ENCODE measurements at places on chromosomes 7 and 10.

- no peak for DNase-seq
Observed at GRCh38 chr10:43595739-43596298, 10.4 kb upstream of the ZNF485 start.

- DNase-seq = no peak
Observed at GRCh38 chr10:11270858-11271179, 253.1 kb downstream of the CELF2 start.

GRCh38 chr7:90455163-90456030 lies 14.0 kb upstream of the PTTG1IP2 start:
- no peak for DNase-seq

DNA sequence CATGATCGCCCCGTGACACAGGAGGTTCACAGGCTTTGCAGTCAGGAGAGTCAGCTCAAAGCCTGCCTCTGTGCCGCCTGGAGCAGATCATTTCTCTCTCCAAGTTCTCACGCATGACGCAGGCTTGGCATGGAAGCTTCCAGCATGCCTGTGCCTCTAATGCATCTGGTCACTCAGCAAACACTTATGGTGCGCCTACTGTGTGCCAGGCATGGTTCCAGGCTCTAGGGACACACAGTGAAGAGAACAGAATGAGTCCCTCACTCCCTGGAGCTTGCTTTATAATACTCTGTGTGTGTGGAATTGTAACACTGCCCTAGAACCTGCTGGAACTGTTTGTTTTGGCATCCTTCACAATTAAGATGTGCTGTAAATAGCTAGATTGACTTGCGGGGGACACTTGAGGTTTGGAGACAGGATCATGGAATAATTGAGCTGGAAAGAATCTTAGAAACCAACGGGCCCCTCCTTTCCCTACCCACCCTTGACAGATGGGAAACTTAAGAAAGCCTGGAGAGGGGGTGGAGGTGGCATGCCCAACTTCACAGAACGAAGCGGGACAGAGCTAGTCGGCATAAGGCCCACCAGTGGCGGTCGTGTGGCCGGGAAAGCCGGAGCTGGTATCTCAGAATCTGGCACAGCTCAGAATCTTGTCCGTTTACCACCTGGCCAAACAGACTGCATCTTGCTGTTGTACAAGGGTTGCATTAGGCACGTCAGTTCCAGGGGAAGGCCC lies 4.6 kb upstream of the MYH16 start:
- no peak for DNase-seq

DNA sequence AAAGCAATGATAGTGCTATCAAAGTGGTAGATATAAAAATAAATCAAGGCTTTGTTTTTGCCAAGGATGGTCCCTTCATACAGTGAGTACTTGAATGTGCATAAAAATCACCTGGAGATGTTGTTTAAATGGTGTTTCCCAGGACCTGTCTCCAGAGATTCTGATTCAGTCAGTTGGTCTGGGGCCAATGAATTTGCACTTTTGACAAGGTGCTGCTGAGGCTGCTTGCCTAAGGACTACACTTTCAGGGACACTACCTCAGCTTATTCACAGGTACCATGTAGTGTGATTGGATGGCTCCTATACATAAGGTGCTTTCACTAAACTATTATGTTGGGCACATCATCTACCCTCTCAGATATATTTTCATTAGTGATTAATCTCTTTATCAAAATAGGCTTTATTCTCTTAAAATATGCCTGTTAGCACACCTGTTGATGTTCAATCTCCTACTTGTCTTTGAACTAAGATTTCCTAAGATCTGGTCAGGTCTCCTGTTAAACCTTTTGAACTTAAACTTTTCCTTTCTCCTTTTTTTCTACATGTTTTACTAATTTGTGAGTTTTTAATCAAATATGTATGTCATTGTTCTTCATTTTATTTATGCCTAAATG lies 24.3 kb downstream of the CAPZA2 start:
- no peak for DNase-seq

GRCh38 chr7:7686811-7687508 lies 31.4 kb downstream of the RPA3 start:
- no peak for DNase-seq

GRCh38 chr10:32199714-32200394 lies 143.6 kb upstream of the KIF5B start:
- DNase-seq = no peak

DNA sequence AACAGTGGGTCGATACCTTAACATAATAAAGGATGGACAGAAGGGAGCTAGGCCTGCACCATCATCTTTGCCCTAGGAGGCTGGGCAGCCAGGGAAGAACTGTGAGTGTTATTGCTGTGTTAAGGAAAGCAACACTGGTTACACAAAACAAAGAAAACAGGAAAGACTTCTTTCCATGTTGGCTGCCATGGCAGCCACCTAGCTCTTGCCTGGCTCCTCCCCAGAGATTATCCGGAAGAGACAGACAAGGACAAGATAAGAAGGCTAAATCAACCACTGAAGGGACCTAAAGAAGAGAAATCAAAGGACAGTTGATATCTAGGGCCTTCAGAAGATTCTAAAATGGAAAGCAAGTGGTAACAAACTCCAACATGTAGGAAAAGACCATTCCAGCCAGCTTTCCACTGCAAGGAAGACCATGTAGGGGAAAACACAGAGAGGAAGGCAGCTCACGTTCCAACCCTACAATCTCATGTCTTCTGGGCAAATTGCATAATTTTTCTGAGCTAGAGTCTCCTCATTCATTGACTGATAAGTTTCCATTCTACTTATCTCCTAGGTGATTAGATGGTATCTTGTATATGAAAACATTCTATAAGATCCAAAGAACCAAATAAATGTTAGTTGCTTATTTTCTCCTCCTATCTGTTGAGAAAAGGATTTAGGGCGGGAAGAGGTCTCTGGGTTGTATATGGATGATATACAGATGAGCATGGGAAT lies 51.2 kb downstream of the SP8 start:
- DNase-seq = no peak

Measured in CMK (cell line).